ENCODE measurements at places on chromosomes 3 and 15.

- DNase-seq, result no peak
These were observed 70.2 kb downstream of the NMD3 start for GRCh38 chr3:161291191-161291901.

- DNase-seq, result no peak
These were observed 38.2 kb upstream of the AGTR1 start for GRCh38 chr3:148659512-148659911.

GRCh38 chr3:59908280-59908679, 858.5 kb upstream of the CFAP20DC start:
- DNase-seq, result no peak

GRCh38 chr3:89954137-89954536, 846.7 kb downstream of the EPHA3 start:
- DNase-seq, result no peak

DNA sequence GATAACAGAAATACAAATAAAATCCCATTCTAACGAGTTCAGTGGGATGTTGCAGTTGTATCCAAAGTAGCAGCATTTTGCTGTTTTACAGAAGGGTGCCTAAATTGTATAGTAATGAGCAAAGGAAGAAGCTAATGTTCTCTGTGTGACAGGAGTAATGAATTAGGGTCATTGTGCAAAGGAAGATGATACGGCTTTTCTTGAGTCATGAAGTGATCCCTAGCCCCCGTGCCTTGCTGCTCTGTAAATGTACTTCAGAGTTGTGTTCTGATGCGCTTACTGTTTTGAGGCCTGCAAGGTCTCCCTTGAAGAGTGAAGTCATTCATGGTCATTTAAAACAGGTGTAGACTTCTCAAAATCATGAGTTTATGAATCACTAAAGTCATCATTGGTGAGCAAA, 37.9 kb downstream of the ATP1B3 start:
- no peak for DNase-seq

All from activated CD4-positive, alpha-beta T cell treated with anti-CD3 and anti-CD28 coated beads, Interleukin-2, amount 50 U/mL, for 16 hours (primary cell).